ENCODE measurements at places on chromosomes 7 and 10.

DNA sequence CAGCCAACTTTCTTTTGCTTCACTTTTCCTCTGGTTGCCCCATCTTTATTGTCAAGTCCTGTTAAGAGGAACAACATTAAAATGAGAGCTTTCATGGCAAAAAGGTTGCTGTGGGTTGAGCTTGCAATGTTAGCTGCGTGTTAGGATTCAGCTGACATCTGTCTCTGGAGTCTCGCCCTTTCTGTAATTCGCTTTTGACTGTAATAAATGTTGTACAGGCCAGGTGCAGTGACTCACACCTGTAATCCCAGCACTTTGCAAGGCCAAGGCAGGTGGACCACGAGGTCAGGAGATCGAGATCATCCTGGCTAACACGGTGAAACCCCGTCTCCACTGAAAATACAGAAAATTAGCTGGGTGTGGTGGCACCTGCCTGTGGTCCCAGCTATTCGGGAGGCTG, 24.1 kb downstream of the MNX1 start:
- DNase-seq: no peak

GRCh38 chr7:87816389-87816788, 59.8 kb downstream of the SLC25A40 start:
- no peak for DNase-seq

DNA sequence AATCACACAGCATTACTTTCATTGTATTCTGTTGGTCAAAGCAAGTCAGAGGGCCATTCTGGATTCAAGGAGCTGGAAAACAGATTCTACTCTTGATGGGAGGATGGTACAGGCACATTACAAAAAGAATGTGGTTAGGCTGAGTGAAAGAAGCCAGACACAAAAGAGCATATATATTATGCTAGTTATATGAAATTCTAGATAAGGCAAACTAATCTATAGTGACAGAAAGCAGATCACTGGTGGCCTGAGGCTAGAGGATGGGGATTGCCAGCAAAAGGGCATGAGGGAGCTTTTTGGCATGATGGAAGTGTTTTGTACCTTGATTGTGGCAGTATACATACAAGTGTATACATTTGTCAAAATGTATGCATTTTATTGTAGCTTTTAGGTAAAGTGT, 96.8 kb downstream of the SPAG6 start:
- no peak for DNase-seq

DNA sequence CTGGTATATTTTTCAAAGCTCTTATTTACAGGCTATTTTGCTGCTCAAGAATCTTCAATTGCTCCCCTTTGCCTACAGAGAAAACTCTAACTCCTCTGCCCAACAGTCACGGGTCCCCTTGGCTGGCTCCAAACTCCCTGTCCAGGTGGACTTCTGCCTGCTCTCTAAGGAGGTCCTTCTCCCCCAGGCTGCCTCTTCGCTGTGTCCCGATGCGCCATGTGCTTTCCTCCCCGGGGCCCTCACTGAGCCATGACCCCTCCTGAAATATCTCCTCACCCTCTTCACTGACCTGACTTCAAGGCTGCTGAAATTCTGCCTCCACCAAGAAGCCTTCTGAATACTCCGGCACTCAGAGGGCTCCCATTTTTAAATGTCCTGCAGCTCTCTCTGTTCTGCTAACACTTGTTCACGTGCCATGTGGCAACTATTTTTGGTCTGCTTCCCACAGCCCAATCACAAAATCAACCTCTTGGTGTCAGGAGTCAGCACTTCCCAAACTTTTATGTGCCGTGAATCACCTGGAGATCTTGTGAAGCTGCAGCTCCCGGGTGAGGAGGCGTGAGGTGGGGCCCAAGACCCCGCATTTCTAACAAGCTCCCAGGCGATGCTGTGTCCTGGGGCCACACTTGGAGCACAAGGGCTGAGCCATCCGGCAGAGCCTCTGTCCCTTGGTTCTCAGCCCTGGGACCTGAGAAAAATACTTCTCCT, 85.7 kb upstream of the COL13A1 start:
- no peak for DNase-seq

DNA sequence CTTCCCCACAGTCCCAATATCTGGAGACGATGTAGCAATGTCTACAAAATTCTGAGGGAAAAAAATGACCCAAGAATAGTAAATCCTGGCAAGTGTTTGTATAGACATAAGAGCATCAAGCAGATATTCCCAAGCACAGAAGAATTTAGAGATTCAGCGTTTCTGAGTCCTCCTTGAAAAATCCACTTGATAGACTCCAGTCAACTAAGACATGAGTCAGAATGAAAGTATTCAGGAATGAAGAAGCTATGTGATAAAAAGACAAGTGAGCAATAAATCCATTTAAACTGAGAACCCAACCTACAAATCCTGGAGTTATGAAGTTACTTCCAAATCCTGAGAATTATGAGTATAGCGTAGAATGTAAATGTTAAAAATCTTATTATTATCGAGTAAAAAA, 86.1 kb upstream of the NPY start:
- no peak for DNase-seq

DNA sequence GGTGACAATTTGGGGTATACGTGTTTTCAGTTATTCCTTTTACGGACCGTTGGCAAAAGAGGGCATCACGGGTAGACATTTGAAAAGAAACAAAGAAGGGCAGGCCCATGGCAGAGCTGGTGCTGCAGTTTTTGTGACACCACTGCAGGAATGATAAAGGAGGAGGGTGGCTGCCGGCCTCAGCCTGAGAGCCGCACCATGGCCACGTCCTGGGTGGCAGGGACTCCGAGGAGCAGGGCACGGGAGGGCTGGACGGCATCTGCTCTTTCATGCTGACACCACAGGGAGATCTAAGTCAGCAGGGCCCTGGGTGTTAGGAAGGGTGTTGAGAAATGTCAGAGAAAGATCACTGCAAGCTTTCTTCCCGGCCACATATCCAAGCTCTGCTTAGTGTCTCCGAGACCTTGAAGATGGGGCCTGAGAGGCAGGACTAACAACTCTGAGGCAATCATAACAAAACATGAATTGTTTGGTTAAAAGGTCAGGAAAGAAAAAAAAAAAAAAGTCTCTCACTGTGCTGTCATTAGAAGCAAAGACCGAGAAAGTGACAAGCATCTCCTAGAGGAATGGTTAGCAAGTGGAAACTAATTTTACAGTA, 36.6 kb downstream of the INSYN2A start:
- no peak for DNase-seq

GRCh38 chr7:150380463-150380862, 1.3 kb downstream of the ZNF775 start:
- DNase-seq: no peak

GRCh38 chr7:82257118-82257695, 186.4 kb downstream of the CACNA2D1 start:
- DNase-seq: no peak

DNA sequence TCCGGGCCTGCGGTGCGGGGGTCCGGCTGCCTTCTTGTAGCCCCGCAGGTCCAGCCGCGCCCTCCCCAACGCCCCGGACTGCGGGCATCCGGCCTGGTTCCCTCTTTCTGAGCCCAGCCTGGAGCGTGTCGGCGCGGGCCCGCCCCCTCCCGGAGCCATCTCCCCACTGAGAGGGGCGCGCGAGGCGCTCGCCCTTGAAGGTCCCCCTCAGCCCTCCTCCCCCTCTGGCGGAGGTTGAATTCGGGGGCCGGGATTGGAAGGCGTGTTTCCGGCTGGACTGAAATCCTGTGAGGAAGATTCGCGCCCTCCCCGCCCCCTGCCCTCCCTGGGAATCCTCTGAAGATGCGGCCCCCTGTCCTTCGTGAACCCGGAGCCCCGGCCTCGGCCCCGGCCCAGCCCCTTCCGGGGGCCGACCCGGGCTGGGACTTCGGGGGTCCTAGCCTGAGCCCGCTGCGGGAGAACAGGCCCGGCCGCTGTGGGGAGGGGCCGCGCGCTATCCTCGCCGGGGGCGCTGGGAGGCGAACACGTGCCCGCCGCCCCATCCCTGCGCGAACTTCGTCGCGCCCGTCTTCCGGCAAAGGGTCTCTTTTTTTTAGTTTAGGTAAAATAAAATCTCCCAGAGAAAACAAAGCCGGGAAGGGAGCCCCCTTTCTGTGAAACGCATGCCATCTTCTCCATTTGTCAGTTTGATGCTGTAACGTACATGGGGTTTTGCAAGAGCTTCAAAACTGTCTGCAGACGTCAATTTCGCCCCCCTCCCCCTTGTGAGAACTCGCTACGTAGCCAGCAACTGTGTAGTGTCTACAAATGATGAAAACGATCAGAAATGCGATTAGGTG, 636 bp downstream of the PDCD4 start:
- DNase-seq: peak; percentile 81

GRCh38 chr7:6651851-6652445, 14.8 kb downstream of the ZNF316 start:
- DNase-seq: no peak

GRCh38 chr10:132063432-132063831, 2.3 kb upstream of the JAKMIP3 start:
- DNase-seq: no peak

- no peak for DNase-seq
These were observed 255.5 kb upstream of the CXCL12 start for GRCh38 chr10:44640429-44640828.

DNA sequence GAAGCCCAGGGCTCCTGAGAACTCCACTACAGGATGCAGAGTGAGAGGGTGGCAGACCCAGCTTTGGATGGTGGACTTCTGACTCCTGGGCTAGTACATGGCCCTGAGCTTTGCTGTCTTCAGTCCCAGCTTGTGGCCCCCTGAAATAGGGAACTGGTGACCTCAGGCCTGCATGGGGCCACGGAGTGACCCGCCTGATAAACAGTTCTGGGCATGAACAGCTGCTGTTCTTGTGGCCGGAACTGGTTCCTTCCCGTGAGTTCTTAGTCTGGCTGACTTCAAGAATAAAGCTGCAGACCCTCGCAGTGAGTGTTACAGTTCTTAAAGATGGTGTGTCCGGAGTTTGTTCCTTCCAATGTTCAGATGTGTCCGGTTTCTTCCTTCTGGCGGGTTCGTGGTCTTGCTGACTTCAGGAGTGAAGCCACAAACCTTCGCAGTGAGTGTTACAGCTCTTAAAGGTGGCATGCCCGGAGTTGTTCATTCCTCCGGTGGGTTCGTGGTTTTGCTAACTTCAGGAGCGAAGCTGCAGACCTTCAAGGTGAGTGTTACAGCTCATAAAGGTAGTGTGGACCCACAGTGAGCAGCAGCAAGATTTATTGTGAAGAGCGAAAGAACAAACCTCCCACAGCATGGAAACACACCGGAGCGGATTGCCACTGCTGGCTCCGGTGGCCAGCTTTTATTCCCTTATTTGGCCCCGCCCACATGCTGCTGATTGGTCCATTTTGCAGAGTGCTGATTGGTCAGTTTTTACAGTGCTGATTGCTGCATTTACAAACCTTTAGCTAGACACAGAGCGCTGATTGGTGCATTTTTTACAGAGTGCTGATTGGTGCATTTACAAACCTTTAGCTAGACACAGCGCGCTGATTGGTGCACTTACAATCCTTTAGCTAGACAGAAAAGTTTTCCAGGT, 268.0 kb downstream of the ZEB1 start:
- DNase-seq: no peak

DNA sequence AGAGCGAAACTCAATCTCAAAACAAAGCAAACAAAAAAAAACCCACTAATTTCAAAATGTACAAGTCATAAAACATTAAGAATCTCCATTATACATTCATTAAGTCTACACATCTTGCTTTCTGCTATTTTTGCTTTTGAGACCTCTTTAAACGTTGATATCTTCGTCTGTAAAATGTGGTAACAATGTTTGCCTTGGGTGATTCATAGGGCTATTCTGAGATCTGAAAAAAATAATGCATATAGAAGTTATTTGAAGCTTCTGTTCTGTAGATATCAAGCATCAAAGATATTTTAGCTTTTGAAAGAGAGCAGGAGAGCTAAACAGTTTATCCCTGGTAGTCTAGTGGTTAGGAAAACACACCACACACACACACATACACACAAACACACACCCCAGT, 158.1 kb upstream of the PLXDC2 start:
- no peak for DNase-seq

DNA sequence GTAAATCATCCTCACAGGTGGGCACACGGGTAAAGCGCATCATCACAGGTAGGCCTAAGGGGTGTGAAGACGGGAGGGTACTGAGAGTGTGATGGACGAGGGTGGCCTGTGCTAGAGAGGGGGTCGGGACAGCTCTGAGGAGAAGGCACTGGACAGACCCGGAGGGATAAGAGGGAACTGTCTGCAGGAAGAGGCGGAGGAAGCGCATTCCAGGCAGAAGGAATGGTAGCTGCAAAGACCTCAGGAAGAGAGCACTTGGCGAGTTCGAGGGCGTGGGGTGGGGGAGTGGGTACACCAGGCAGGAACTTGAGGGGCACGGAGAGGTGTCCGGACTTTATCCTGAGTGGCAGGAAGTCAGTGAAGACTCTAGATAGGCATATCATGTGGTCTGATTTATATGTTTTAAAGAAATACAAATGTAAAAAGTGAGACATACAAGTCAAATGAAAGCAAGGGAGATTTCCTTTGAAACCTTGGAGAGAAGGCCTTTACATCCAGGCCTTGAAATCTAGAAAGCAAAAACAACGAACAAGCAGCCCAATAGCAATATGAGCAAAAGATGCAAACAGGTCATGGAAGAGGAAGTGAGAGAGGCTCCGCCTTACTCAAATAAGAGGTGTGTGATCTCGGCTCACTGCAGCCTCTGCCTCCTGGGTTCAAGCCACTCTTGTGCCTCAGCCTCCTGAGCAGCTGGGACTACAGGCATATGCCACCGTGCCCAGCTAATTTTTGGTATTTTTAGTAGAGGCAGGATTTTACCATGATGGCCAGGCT, 3.6 kb downstream of the LHPP start:
- DNase-seq: peak; percentile 35

DNA sequence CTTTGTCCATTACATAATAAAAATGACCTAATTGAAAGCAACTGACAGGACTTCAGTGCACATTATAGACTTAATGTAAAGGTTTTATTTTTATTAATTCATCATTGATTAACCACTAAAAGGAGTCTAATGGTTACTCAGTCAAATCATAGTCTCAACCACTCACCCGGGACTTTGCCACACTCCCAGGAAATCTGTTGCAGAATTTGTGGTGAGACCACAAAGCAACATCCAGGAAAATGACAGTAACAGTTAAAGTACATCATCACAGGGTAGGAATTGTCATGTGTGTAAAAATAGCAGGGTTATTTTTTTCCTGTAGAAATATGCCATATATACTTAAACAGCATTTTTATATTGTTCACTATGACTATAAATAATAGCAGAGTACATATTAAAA, 6.3 kb upstream of the HGF start:
- no peak for DNase-seq
